ENCODE measurements at places on chromosomes 12 and 14.

- DNase-seq: no peak
Observed at GRCh38 chr14:50666772-50667683, 1.1 kb downstream of the SAV1 start.

GRCh38 chr12:9331218-9331626, 123.0 kb upstream of the PZP start:
- DNase-seq: peak; percentile 47

- no peak for DNase-seq
Observed at GRCh38 chr12:129203456-129203855, 350.2 kb downstream of the GLT1D1 start.

DNA sequence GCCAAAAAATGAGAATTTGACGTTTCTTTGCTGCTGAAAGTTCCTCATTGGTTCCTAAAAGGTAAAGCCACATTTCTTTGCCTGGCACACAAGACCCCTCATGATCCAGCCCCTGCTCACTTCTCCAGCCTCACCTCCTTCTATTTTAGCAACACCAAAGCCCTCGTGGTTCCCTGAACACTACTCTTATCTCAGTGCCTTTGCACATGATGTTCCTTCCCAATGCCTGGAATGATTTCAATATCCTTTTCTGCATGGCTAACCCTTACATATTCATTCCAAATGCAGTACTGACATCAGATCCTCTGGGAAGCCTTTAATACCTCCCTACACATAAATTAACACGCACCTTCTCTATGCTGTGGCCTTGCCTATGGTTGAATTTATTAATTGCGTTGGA, 39.9 kb downstream of the GLT8D2 start:
- DNase-seq: no peak

DNA sequence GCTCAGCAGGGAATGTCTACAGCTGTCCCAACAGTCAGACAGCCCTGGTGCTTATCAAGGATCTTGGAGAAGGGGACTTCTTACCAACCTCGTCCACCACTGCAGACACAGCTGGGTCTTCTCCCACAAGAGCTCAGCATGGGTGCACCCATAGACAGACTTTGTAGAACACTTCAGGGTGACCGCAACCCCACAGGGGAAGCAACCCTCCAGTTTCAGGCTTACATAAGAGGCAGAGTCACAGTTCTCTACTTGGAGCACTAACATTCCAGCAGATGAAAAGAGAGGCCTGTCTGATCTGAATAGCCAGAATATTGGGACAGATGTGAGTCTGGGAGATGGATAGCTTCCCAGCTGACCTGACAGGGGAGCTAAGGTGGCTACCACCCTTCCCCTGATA, 3.5 kb upstream of the CLEC1A start:
- no peak for DNase-seq

- no peak for DNase-seq
Observed at GRCh38 chr14:51533160-51533559, 118.5 kb upstream of the FRMD6 start.

- no peak for DNase-seq
Observed at GRCh38 chr12:96236221-96236822, 42.1 kb downstream of the ELK3 start.

DNA sequence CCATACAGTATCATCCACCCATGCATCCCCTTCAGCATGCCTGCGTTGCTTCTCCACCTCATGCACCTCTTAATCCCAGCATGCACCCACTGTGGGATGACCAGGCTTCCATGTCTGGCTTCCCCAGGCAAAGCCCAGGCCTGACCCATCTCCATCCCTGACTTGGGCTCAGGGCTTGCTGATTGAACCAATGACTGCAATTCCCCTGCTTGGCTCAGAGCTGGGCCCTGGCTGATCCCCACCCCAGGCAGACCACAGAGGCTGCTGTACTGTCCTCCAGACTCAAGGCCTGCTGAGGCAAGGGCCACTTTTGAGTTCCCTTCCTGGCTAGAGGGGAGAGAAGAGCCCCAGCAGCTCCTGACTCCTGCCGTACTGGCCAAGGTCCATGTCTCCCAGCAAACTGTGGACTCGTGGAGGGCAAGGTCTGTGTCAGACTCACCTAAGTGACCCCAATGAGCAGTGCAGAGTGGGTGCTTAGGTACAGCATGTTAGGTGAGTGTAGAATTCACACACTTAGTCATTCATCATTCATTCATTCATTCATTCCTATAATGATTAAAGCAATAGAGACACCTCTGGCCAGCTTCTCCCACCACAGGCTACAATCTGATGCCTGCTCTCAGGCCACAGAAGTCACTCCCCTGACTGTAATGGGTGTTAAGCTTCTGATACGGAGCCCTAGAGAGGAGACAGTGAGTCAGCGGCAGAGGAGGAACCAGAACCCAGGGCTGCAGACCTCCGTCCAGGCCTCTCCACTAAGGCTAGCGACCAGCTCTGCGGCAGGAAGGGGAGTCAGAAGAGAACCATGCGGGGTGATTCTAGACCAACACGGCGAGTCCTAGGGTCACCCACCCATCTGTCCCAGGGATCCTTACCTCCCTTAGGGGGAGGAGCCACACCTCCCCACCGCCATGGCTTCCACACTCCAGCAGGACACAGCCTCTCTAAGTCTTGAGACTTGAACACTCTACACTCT, 2.9 kb downstream of the BEGAIN start:
- no peak for DNase-seq

DNA sequence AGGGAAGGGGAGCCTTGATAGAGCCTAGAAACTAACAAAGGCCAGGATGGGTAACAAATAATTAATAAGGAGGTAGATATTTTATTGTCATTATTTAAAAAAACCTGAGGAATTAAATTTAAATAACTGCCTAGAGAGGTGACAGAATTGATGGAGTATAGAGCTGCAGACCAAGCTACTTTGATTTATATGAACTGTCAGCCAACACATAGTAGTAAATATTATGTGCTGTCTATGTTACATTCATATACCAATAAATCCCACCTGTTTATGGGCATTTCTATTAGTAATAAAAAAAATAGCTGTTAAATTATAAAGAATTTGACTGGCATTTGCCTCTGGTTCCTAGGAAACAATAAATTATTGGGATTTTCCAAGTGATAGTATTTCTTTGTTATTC, 37.7 kb downstream of the TSPAN19 start:
- no peak for DNase-seq

GRCh38 chr12:93106910-93107309, 177.8 kb upstream of the EEA1 start:
- DNase-seq: no peak

- no peak for DNase-seq
Observed at GRCh38 chr14:99258876-99259726, 12.9 kb downstream of the BCL11B start.

GRCh38 chr14:61646366-61647116, 48.8 kb upstream of the HIF1A start:
- DNase-seq: no peak

DNA sequence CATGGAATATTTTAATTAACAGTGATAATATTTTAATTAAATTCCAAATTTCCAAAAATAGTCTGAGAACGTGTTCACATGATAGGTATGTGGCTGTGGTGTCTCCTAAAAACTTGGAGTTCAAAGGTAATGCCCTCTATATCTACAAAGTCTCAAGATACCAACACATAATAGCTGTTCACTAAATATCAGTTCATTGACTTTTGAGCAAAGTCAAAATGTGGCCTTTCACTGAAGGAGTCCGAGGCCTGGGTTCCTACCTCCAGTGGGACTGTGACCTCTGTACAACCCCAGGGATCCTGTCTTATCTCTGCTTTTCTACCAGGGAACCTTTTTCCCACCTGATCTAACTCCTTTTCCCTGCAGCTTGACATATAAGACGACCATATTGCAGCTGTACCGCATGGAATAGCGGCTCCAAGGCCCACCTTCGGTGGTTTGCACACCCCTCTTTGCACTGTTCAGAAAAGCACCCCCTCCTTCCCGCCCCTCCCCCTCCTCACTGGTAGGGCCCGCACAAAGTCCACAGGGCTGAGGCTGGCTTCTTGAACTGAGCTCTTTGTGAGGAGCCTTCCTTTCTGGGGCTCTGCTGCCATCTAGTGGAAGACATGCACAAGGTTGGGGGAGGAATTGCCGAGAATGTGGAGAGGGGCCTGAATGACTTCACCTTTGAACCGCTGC, 3.1 kb downstream of the CCND2 start:
- DNase-seq: peak; percentile 77

DNA sequence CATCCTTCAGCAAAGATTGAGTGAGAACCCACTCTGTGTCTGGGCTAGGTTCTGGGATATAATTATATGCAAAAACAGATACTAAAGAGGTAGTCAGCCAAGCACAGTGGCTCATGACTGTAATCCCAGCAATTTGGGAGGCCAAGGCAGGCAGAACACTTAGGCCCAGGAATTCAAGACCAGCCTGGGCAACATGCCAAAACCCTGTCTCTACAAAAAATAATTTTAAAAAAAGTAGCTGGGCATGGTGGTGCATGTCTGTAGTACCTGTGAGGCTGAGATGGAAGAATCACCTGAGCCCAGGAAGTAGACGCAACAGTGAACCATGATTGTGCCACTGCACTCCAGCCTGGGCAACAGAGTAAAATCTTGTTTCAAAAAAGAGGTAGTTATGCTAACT, 237.5 kb upstream of the HMGA2 start:
- DNase-seq: no peak

DNA sequence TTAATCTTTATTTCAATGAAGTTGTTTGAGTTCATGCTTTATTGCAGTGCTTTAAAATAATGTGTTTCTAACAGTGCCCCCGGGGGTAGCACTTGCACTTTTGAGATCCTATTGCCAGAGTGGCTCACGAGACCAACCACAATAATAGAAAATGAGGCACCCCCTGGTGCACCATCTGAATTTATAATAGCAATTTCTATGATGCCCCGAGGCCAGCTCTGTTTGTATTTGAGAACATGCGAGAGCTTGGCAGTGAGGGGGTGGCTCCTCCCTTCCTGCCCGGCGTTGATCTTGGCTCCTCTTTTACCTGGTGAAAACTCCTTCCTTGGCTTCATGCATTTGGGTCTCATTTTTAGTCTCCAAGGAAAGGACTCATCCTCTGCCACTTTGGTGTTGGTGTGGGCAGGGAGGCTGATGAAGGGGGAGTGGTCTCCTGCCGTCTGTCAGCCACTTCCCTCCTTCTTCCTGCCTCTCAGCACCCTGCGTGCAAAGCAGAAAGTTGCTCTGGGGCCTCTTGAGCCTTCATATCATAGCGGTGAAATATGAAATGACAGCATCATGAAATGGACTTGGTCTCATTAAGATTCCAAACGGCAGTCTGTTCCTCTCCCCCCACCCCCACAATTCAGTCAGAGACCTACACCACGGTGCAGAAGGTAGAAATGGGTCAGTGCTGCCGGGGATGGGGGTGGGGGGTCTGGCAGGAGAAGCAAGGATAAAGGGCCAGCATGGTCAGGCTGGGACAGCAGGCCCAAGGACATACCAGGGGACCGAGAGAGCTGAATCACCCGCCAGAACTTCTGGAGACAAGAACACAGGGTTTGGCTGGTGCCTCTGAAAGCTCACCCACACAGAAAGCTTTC, 17.7 kb upstream of the NRXN3 start:
- DNase-seq: no peak

GRCh38 chr14:102926104-102926503, 3.6 kb downstream of the AMN start:
- no peak for DNase-seq

- no peak for DNase-seq
Observed at GRCh38 chr12:122142857-122143256, 31.2 kb downstream of the IL31 start.

- DNase-seq: no peak
Observed at GRCh38 chr14:27557445-27557844, 959.6 kb upstream of the NOVA1 start.

DNA sequence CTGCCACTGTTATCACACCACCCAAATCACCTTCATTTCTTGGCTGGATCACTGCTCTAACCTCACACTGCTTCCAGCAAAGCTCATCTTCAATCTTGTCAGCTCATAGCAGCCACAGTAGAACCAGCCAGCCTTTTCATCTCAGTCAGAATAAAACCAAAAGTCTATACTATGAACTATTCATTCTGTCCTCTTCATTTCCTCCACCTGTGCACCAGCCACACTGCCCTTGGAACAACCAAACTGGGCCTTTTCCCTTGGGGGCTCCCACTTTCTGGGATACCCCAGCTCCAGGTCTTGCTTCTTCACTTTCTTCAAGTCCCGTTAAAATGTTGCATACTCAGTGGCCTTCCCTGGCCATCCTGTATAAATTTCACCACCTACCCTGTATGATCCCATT, 234.4 kb upstream of the DAAM1 start:
- no peak for DNase-seq

DNA sequence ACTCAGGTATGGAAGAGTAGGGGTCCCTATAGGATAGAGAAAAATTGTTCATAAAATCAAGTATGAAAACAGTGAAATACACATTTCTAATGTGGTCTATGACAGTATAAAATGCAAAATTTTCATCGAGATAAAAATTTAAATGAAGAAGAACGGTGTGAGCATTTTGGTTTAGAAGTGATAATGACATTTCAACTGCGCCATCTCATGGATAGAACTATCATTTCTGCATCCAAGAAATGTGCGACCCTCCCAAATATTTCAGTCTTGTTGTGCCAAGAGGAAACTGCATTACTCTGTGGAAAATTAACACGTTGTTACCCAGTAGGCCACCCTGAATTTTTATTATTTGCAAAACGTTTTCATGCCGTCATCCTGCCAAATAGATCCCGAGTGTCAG, 108.8 kb downstream of the CRACR2A start:
- no peak for DNase-seq

DNA sequence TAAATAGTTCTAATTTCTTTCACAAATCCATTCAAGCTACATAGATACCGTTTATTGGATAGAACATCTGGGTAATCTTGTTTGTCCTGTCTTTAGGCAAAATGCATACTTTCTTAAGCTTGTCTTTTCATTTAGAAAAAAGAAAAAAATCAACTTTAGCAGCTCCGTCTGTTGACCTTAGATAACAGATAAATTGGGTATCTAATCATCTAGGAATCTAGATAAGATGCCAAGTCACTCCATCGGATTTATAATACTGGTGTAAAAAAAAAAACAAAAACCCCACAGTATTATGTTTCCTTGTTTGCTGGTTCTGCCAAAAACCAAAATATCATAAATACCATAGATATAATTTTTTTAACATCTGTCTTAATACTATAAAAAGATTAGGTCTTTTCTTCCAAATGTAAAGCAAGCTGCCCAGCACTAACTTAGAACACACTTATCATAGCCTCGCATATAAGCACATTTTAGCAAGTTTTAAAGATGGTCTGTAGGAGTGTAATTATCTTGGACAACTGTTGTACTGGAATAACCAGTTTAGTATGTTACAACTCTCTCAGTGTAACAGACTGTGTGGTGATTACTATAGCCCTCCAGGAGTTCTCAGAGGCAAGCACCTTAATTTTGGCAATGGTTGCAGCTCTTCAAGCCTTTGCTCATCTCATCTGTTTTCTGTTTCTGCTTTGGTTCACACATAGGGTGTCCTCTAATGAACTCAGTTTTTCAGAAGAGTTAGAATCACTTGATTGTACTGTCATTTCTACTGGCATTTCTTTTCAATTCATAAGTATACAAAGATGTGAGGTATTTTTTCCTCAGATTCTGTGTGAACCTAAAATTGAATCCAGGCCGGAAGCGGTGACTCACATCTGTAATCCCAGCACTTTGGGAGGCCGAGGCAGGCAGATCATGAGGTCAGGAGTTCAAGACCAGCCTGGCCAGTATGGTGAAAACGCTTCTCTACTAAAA, 83.1 kb downstream of the ANO6 start:
- no peak for DNase-seq

- no peak for DNase-seq
Observed at GRCh38 chr12:30278401-30278800, 417.3 kb downstream of the IPO8 start.
